ENCODE measurements at places on chromosomes 1 and 21.

GRCh38 chr1:167344112-167344511 is 123.4 kb downstream of the POU2F1 start:
- DNase-seq, result no peak

DNA sequence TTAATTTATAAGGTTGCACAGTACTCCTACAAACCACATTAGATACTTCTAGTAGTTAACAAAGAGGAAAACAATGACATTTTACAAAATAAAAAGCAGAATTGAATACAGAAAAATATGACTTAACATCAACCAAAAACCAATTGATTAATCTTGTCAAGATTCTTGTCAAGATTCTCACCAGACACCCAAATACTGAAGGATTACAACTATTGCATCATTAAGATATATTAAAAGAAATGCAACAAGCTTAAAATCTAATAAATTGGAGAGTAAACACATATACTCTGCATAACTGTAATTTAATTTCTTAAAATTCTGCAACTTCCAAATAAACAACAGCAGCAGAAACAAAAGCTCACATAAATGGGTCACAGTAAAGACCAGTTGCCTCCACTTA is 4.7 kb downstream of the WLS start:
- no peak for DNase-seq

- no peak for DNase-seq
These were observed 240.6 kb downstream of the BRINP2 start for GRCh38 chr1:177411381-177411780.

- DNase-seq, result no peak
These were observed 203.1 kb downstream of the DENND1B start for GRCh38 chr1:197572169-197572568.

DNA sequence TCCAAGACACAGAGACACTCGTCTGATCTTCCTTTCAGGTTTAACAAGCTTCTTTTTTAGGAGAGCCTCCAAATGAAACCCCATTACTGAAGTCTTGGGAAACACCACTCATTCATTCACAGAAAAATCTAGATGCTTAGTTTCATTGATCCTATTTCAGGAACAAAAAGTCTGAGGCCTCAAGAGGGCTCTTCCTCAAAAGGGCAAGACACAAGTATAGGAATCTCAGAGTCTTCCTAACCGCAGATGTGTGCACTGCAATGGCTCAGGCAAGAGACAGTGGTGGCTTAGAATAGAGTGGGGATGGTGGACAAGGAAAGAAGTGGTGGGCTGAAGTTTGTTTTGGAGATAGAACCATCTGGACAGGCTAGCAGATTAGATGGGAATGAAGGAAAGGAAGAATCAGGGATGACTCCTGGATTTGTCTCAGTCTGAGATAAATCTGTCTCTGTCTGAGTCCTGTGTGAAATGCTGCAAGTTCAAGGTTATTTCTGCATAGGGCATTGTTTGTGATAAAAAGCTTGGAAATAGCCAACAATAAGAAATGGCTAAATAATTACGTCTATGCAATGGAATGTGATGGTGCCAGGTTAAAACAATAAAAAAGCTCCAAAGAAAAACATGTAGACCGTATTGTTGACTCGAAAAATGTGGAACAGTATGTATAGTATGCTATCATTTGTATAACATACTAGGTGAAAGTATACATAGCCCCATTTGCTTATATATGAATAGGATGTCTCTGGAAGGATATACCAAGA is 8.9 kb upstream of the CTSE start:
- peak; percentile 21 for DNase-seq

- no peak for DNase-seq
These were observed 71.4 kb downstream of the MRPL39 start for GRCh38 chr21:25535849-25536248.

DNA sequence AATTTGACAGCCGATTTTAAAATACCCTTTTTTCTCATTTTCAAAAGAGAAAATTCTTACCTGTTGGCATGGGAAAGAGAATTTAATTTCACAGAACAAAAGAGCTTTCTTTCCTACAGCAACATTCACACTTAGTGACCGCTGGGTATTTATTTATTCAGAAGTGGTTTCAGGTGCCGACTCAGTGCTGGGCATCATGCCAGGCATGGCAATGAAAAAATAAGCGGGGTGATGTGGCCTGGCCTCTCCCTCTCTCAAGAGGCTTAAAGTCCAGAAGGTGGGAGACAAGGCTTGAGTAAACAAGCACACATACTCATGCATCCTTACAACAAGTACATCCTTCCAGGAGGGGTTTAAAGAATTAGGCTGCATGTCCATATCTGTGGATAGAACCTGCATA is 4.1 kb upstream of the PCP4 start:
- DNase-seq, result no peak
